ENCODE measurements at places on chromosomes 12 and 14.

DNA sequence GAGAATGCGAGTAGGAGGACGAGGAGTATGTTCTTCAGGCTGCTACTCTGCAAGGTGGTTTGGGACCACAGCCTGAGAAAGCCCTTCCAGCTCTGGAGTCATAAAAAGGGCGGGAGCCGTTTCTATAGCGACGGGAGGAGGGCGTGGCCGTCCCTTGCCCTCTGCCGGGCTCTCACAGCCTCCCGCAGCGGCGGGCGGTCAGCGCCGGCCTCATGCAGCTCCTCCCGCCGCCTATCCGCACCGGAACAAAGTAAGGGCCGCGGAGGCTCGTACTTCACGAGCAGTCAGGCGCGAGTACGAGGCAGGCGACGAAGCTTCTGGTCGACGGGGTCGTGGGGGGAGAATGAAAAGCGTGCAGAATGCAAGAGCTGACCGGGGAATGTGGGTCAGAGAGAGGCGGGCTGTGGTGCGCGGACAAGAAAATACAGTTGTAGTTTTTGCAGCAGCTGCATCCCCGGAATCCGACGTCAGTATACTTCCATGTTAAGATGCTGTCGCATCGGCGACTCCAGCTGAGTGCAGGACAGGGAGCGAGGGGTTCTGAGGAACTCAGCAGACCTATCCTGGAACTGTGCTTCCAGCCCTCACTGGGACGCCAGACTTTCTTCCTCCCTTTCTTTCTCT, at the start of gene DYRK4:
DYRK4 (plus strand) TSS at position 175 of the 624 bp plus-strand sequence; CDS start at position 213, 38 bp downstream.
- H3K36me3 ChIP-seq = peaks cover 2% of the 10 kb centered on the region
- H3K27me3 ChIP-seq = no peaks in the 10 kb centered on the region
- no peak for DNase-seq
- H3K4me3 ChIP-seq = no peak within 1 kb of the TSS
- no peak within 1 kb of the TSS for H3K27ac ChIP-seq

DNA sequence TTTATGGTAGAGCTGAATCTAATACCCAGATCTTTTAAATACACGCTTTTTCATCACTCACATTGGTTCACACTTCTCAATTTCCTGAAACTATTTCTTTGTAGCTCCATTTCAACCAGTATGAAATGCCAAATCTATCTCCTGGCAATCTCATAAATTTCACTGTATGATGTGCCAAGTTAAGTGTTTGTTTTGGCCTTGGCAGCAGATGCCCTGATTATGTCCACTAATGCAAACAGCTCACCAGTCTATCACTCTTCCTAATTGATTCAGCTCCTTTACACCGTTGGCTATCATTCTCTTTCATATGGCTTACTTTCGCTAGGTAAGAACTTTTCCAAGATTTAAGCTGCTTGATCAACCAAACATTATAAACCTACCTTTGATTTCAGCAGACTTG, 58.6 kb downstream of the ZFC3H1 start:
- no peaks in the 10 kb centered on the region for H3K27me3 ChIP-seq
- H3K27ac ChIP-seq = no peak overlapping the region
- no peaks in the 10 kb centered on the region for H3K36me3 ChIP-seq
- no peaks in the 10 kb centered on the region for H3K4me1 ChIP-seq

DNA sequence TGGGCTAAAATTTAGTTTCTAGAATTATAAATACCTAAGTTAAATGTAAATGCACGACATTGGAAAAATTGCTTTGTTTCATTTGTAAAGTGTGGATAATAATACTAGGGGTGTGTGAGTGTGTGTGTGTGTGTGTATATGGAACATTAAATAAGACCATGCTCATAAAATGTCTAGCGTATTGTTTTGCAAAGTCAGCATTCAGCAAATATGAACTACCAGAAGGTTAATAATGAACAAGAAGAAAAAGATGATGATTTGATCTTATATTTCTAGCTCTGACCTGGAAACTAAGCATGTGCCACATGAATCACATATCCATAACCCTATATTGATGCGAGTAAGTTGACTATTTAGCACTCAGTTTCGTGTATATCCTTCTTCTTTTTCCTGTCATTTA, 44.9 kb upstream of the MDGA2 start:
- no peak overlapping the region for H3K27ac ChIP-seq
- no peaks in the 10 kb centered on the region for H3K27me3 ChIP-seq
- no peak for DNase-seq

DNA sequence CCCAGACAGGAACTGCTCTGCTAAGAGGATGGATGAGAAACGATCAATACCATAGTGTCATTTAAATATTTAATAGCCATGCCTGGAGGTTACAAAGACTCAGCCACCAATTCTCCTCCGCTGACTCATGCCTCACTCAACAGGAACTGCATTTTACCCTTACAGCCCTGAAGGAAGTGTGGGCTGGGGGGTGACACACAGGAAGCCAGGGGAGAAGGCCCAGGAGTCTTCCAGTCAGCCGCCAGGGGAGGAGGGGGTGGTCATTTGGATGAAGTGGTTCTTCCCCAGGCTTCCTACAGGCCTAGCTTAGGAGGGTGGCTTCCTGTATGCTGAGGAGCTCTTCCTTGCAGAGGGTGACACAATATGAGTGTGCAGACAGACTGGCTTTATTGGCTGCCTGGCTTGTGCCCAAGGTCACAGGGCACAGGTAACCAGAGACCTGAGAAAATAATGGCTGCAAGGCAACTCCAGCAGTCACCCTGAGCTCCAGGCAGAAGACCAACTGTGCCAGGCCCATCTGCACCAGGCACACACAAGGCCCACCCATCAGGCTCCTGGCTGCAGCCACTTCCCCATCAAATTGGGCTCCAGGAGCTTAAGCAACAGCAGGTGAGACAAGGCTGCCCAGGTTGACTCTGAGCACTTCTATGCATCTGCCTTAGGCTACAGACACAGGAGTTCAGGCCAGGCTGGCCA, 30.6 kb upstream of the RPLP0 start:
- H3K27ac ChIP-seq = no peak overlapping the region
- H3K27me3 ChIP-seq = no peaks in the 10 kb centered on the region
- no peak overlapping the region for H3K4me3 ChIP-seq
- no peaks in the 10 kb centered on the region for H3K36me3 ChIP-seq

DNA sequence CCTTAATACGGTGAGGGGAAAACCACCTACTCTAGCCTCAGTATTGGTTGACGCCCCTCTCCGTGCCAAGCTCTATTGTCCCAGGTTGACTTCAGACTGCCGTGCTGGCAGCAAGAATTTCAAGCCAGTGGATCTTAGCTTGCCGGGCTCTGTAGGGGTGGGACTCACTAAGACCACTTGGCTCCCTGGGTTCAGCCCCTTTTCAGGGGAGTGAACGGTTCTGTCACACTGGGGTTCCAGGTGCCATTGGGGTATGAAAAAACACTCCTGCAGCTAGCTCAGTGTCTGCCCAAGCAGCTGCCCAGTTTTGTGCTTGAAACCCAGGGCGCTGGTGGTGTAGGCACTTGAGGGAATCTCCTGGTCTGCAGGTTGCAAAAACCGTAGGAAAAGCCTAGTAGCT, 107.1 kb downstream of the NUBPL start:
- H3K27me3 ChIP-seq = no peaks in the 10 kb centered on the region
- DNase-seq = no peak
- no peaks in the 10 kb centered on the region for H3K36me3 ChIP-seq
- H3K4me1 ChIP-seq = no peaks in the 10 kb centered on the region
- H3K4me3 ChIP-seq = no peak overlapping the region
- no peak overlapping the region for H3K27ac ChIP-seq
